ENCODE measurements at places on chromosomes 13 and 19.

DNA sequence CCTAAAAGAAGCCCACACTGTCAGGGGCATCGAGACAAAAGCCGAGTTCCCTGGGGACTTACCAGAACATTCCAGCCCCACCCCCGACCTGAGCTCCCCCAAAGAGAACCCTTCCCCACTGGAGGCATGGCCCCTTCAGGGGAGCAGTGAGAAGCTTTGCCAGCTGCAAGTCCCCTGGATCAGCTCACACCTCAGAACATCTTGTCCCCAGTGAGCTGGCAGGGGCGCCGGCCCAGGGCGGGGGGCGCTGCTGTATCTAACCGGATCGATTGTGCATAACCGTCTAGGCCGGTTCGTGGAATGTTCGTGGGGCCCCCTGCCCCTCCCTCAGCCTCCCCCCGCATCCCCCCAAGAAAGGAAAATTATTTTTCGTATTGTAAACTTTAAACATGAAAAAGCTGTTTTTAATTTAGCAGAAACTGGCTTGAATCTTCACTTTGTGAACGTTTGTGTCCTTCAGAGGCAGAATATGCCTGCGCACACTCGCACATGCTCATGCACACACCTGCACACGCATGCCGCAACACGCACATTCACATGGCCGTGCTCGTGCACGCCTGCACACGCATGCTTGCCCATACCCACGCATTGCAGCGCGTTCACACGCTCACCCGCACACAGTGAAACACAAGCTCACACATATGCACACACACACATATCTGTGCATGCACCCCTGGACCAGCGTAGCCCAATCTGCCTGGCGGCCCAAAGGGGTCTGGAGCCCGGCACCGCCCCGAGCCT, 12.0 kb upstream of the CRTC1 start:
- DNase-seq = no peak

- no peak for DNase-seq
These were observed 249.5 kb downstream of the DNAJC15 start for GRCh38 chr13:43272851-43273250.

- peak; percentile 81 for DNase-seq
These were observed 587 bp downstream of the TMEM238 start for GRCh38 chr19:55383279-55384130.

- DNase-seq = no peak
These were observed 69.8 kb downstream of the ALOX5AP start for GRCh38 chr13:30805132-30805537.

DNA sequence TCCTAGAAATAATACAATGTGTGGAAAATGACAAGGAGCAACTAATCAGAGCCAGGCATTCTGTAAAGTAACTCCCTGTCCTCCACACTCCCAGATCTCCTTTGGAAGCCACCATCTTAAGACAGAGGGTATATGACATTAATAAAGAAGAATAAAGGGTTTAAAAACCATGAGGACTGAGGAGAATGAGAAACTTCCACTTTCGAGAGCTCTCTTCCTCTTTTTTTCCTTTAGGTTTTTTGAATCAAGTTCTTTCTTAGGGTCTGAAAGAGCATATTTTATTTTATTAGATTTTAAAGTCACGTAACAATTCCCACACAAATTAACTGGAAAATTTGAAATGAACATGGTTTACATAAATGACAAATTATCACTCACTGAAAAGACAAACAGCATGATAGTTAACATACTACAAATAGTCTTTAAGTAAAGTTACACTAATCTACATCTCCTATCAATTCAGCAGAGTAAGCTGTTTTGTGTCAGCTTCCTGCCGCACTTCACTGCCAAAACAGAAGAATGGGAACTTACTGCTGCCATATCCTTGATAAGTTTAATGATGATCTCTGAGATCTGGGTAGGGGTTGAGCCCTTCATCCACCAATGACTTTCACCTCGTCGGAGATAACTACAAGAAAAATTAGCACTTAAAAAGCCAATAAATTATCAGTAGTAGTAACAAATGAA, 38.6 kb upstream of the FBXL3 start:
- DNase-seq = no peak

DNA sequence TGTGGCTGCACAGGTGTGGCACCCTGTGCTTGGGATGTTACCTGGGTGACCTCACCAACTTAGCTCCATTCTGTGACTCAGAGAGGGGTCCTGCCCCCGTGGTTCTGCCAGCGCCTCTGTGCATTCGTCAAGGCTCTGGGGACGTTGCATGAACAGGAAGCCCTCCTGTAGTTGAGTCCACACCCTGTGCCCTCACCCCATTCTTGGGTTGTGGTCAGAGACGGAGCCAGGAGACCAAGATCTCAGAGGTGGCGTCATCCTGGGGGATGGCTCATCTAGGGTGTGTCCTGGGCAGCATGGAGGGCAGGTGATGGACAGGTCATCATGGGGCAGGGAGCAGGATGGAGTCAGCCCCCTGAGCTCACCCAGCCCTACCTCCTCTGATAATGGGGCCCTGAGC, 2.5 kb downstream of the COX6B2 start:
- DNase-seq = no peak

- DNase-seq = no peak
These were observed 6.9 kb downstream of the MBNL2 start for GRCh38 chr13:97228850-97229521.

GRCh38 chr13:51451467-51452360, 1.1 kb downstream of the INTS6 start:
- peak; percentile 84 for DNase-seq

GRCh38 chr19:3025549-3025886, 3.6 kb downstream of the TLE2 start:
- no peak for DNase-seq

- no peak for DNase-seq
These were observed 8.4 kb upstream of the UPF3A start for GRCh38 chr13:114272977-114273376.

DNA sequence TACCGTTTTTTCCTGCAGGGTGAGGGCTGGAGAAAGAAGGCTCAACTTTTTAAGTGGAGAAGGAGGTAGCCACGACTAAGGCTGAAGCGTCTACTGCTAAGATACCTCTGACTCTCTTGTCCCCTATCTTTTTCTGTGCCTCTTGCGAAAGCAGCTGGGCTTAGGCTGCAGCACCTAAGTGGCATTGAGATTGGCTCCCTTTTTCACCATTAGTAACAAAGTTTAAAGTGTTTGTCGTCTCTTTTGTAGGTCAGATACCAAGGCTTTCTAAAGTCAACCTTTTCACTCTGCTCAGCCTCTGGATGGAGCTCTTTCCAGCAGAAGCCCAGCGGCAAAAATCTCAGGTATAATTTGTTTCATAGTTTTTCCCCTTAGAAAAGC, 887 bp downstream of the CDADC1 start:
- no peak for DNase-seq

GRCh38 chr19:37997911-37998344, 90.9 kb downstream of the SIPA1L3 start:
- DNase-seq = no peak

- no peak for DNase-seq
These were observed 6.6 kb downstream of the EFNB2 start for GRCh38 chr13:106528718-106529414.

DNA sequence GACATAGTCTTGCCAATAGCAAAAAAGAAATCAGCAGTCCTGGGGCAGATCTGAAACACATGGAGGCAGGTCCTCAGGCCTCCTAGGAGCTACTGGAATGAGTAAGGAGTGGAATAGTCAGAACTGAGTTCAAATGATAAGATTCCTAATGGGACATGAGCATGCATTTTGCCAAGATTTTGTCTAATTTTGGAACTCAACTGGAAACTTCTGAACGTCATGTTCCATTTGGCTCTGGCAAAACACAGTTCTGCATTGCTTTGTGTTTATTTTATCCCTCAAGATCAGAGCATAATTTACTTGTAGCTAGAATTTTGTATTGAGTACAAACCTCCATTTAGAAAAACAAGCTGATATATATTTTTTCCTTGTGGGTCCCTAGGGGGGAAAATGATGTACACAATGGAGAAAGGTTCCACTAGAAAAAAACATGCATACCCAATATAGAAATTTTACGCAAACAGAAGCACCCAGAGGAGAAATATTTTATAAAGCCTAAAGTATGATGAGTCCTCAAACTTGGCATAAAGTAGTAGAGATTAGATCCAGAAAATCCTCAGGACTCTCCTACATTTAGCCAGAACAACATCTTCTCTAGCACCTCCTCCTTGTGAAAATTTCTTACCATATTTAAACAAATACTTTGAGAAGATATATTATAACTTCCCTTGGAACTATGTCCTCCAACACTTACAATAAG, 149.0 kb upstream of the SERP2 start:
- peak; percentile 55 for DNase-seq

DNA sequence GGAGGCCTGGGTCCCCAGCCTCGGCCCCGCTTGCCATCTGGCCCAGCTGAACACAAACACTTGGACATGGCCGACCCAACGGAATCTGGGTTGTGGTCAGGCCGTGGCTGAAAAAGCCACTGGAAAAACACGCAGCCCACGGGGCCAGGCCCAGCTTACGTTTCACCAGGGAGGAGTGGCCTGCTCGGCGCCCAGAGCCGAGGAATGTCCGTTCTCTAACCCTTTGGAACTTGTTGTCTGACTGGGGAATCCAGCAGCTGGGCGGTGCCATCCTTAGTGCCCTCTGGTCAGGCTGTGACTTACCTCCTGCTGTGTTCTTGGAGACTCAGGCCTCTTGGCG, 13.8 kb downstream of the CILP2 start:
- no peak for DNase-seq

DNA sequence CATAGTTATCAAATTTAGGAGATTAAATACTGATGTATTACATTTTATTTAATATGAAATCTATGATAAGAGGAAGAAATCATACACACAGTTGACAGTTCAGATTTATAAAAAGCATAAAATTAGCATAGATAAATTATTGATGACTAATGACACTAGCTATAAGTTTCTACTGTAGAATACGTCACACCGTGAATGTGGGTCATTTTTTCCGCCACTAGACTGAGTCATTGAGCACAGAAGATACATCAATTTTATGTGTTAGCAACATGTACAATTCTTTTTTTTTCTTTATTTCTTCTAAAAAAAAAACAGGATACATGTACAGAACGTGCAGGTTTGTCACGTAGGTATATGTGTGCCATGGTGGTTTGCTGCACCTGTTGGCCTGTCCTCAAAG, 22.2 kb downstream of the AP2S1 start:
- DNase-seq = no peak

- no peak for DNase-seq
These were observed 420.5 kb upstream of the KLF12 start for GRCh38 chr13:74554569-74555275.

DNA sequence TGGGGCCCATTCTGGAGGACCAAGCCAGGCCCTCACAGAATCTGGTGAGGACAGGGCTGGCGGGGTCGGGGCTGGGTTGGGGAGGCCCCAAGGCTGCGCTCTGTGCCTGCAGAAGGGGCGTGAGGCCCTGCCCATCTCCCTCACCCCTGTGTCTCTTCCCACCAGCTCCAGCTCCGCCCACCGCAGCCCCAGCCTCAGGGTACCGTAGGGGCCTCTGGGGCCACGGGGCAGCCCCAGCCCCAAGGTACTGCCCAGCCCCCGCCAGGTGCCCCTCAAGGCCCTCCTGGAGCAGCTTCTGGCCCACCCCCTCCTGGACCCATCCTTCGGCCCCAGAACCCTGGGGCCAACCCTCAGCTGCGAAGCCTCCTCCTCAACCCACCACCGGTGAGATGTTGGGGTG, 15.4 kb upstream of the PTOV1 start:
- DNase-seq = no peak

DNA sequence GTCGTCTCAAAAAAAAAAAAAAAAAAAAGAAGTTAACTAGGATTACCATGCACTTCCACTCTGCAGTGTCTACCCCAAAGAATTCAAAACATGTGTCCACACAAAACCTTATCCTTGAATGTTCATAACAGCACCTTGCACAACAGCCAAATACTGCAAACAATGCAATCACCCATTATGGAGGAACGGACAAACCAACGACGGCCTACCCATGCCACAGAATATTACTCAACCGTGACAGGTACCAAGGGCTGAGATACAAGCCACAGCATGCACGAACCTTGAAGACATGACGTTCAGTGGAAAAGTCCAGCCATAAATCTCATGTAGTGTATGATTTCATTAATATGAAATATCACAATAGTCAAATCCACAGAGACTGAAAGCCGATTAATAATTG, 3.0 kb upstream of the SHISA7 start:
- no peak for DNase-seq

DNA sequence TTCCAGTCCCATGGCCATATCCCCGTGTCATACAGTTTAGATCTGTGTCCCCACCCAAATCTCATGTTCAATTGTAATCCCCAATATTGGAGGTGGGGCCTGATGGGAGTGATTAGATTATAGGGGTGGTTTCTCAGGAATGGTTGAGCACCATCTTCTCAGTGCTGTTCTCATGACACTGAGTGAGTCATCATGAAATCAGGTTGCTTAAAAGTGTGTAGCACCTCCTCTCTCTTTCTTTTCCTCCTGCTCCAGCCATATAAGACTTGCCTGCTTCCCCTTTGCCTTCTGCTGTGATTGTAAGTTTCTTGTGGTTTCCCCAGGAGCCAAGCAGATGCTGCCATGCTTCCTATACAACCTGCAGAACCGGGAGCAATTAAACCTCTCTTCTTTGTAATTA, 197.8 kb downstream of the NALCN start:
- DNase-seq = no peak

DNA sequence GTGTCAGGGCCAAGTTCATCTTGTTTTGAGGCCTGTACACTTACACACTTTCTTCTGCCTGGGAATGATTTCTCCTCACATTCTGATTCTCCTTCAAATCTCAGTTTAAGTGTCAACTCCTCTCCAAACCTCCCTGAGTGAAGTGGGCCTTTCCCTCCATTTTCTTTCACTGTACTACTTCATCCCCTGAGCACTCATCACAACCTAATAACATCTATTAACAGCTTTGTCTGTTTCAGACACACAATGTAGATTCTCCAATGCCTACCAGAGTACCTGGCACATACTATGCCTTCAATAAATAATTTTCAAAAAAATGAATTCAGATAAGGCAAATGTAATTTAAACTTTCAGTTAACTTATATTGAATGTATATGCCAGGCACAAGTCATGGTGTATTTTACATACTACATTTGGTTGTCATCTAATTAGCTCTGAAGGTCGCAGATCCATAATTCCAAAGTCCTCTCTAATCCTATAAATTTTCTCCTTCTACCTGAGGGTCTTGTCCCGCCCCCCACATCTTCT, 357 bp upstream of the COG6 start:
- no peak for DNase-seq

DNA sequence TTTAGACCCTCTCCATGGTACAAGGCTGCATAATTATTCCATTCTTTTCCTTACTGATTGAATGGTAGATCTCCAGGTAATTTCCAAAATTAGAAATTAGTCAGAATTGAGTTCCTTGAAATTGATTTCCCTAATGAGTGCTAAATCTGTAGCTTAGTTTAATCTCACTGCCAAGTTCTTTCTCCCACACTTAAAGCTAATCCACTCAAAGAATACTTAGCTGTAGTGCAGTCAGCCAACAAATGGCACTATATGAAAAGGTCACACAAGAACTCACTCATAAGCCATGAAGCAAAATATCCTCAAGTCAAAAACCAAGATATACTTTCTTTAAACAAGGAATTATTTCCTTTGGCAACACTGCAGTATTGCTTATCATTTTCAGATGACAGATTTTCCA, 62.0 kb downstream of the XPO4 start:
- DNase-seq = no peak

Data from cardiac muscle cell (in vitro differentiated cells and primary cell).